ENCODE measurements at places on chromosomes 2 and 18. TPM values are rescaled to one million over a fixed set of nuclear protein-coding genes. Genes with fewer than 3 reads are reported as not detected.

- H3K4me1 ChIP-seq: no peaks in the 10 kb centered on the region
- no peak overlapping the region for H3K27ac ChIP-seq
- no peak overlapping the region for H3K4me3 ChIP-seq
- DNase-seq: no peak
- H3K36me3 ChIP-seq: no peaks in the 10 kb centered on the region
Observed at GRCh38 chr2:9122367-9122766, 84.2 kb upstream of the ASAP2 start.

DNA sequence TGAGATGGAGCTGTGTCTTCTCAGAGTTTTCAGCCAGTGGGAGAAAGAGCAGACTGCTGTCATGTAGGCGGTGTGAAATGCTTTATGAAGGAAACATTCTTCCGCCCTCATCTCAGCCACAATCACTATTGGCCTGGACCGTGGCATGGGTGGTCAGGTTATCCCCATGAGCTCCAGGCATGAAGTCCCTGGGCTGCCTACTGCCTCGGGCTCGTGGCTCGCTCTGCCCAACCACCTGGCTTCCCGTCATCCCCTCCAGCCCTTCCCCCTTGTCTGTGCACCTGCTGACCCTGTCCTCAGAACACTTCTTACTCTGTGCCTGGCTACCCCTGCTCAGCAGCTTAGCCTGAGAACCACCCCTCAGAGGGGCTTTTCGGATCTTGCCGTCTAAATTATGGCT, 15.5 kb downstream of the COLEC11 start:
- H3K36me3 ChIP-seq: no peaks in the 10 kb centered on the region
- H3K4me3 ChIP-seq: no peak overlapping the region
- no peak for DNase-seq
- H3K27me3 ChIP-seq: no peaks in the 10 kb centered on the region
- H3K27ac ChIP-seq: no peak overlapping the region
- no peaks in the 10 kb centered on the region for H3K4me1 ChIP-seq

Gene ARPC2
- total RNA-seq: 198 TPM

- no peak overlapping the region for H3K27ac ChIP-seq
- no peaks in the 10 kb centered on the region for H3K36me3 ChIP-seq
- H3K4me3 ChIP-seq: no peak overlapping the region
- DNase-seq: no peak
Observed at GRCh38 chr2:158501301-158501700, 44.5 kb downstream of the PKP4 start.
